ENCODE measurements at places on chromosomes 12 and 14. TPM values are rescaled to one million over a fixed set of nuclear protein-coding genes. Genes with fewer than 3 reads are reported as not detected.

DNA sequence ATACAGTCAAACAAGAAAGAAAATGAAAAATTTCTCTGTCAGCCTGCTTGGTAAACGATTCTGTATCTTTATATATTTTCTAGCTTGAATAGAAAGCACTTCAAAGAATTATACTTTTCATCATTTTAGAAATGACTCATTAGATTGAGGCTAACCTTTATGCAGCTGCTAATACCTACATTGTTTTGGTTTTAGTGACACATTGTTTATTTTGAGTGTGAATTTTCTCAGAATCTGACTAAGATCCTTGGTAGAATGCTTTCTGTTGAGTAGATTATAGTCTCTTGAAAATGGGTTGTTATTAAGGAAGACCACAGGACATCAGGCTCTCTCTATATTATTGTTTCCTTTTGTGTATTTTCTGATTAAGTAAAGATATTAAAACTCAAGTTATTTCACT is at the start of gene PMCH:
Gene PMCH (minus strand): TSS at position 45 of the 400 bp plus-strand sequence. CDS start 63 bp downstream, outside the sequence.
- no peak for DNase-seq

The SLC38A4 gene
- not detected for total RNA-seq

GRCh38 chr14:99246536-99247097 is 25.4 kb downstream of the BCL11B start:
- DNase-seq: peak; percentile 72

DNA sequence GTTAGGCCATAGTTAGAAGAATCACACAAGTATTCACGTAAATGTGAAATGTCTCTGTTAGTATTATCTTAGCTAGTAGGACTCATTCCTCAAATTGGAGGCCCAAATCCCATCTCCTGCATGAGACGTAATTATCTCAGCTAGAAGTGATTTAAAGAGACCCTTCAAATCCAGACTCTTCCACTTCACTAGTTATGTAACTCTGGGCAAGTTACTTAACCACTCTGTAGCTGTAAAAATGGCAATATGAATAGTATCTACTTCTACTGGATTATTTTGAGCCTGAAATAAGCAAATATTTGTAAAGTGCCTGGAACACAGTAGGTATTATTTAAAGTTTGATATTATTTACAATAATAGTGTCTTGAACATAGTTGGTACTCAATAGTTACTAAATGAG is 28.4 kb upstream of the CDKL1 start:
- no peak for DNase-seq

DNA sequence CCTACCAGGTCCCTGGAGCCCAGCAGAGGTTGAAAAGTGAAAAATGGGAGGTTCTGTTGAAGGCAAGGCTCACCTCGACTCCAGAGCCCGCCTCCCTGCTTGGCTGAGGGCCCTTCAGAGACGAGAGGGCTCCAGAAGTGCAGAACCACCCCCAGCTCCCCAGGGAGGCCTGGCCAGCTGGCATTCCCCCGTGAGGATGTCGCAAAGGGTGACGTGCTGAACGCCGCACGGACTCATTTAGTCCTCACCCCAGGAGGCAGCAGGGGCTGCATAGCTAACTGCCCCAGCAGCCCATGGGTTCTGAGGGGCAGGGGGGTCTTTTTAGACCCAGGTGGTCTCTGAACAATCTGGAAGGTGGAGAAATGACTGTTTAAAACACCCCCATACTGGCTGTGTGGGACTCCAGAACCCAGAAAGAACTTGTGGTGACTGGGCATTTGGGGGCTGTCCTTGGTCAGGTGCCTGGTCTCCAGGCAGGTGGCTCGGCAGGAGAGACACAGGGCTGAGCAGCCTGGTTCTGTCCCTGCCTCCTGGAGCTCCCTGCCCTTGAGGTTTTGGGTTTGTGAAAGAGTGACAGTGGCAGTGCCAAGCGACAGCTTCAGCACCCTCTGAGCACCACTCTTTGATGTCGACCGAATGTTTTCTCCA is 32.0 kb downstream of the ANAPC7 start:
- DNase-seq: no peak

GRCh38 chr14:76920331-76921087 is 94.3 kb downstream of the LRRC74A start:
- DNase-seq: no peak

The SOAT2 gene
- 1.1 TPM for total RNA-seq
